CD8-positive, alpha-beta memory T cell (primary cell): ENCODE measurements at places on chromosomes 11 and 22. TPM values are rescaled to one million over a fixed set of nuclear protein-coding genes. Genes with fewer than 3 reads are reported as not detected.

Gene CTSW
- 44.3 TPM for total RNA-seq

Gene INSC
- not detected for total RNA-seq

Gene DCUN1D5
- 84.2 TPM for total RNA-seq

Gene SRRD
- 33.3 TPM for total RNA-seq

Gene PITPNM1
- total RNA-seq: 109 TPM

Gene LRRC74B
- not detected for total RNA-seq

Gene CLTCL1
- total RNA-seq: 0.88 TPM

Gene CSRP3
- total RNA-seq: not detected

Gene NXPE2
- total RNA-seq: not detected

Gene MIOX
- total RNA-seq: not detected

Gene THAP7
- total RNA-seq: 43.9 TPM

Gene KDM4E
- total RNA-seq: not detected

Gene UCP3
- 2.8 TPM for total RNA-seq

Gene BTG4
- not detected for total RNA-seq

Gene LMO1
- not detected for total RNA-seq

Gene C22orf15
- 0.93 TPM for total RNA-seq

Gene NECTIN1
- 3.8 TPM for total RNA-seq

Gene ART5
- not detected for total RNA-seq

Gene YAP1
- total RNA-seq: 0.42 TPM

Gene POTEH
- not detected for total RNA-seq

Gene OR51B5
- not detected for total RNA-seq

Gene ACAT1
- 68.5 TPM for total RNA-seq

Gene UPK3A
- not detected for total RNA-seq

Gene CDKN1C
- total RNA-seq: 1.1 TPM

Gene MS4A15
- total RNA-seq: not detected

Gene PLA2G6
- 34.1 TPM for total RNA-seq

Gene ALG9
- 38.0 TPM for total RNA-seq

Gene FGF3
- total RNA-seq: not detected

Gene MFRP
- total RNA-seq: not detected

Gene LARGE1
- 0.27 TPM for total RNA-seq

Gene IL17REL
- total RNA-seq: 0.29 TPM

Gene TSGA10IP
- not detected for total RNA-seq

Gene CCS
- 24.1 TPM for total RNA-seq

Gene CDCA5
- total RNA-seq: 98.8 TPM

Gene ST13
- total RNA-seq: 218 TPM

Gene ASCL2
- 0.22 TPM for total RNA-seq

Gene DDIAS
- 27.8 TPM for total RNA-seq

Gene MYOD1
- total RNA-seq: not detected

Gene APOA4
- not detected for total RNA-seq

Gene HBG1
- not detected for total RNA-seq

Gene RIC3
- 9.4 TPM for total RNA-seq

Gene TRIM51
- total RNA-seq: not detected

Gene APLNR
- not detected for total RNA-seq

Gene GTF2H1
- total RNA-seq: 62.0 TPM

Gene PNPLA3
- total RNA-seq: 0.16 TPM

Gene MOGAT2
- not detected for total RNA-seq

Gene MN1
- total RNA-seq: 0.13 TPM

Gene SLC16A8
- 0.35 TPM for total RNA-seq

Gene TREH
- not detected for total RNA-seq
